Sciatic nerve (tissue), 2 donors: ENCODE measurements at places on chromosomes 2 and 18.
A peak's percentile ranks its signal among the peaks of the same experiment; 100 is the strongest.

GRCh38 chr2:230924470-230925341 is at the start of gene GPR55:
TSS of gene GPR55 (minus strand) at chr2:230925242. CDS start at chr2:230910962, 14,280 bp downstream.
- DNase-seq = peak; percentile 41

DNA sequence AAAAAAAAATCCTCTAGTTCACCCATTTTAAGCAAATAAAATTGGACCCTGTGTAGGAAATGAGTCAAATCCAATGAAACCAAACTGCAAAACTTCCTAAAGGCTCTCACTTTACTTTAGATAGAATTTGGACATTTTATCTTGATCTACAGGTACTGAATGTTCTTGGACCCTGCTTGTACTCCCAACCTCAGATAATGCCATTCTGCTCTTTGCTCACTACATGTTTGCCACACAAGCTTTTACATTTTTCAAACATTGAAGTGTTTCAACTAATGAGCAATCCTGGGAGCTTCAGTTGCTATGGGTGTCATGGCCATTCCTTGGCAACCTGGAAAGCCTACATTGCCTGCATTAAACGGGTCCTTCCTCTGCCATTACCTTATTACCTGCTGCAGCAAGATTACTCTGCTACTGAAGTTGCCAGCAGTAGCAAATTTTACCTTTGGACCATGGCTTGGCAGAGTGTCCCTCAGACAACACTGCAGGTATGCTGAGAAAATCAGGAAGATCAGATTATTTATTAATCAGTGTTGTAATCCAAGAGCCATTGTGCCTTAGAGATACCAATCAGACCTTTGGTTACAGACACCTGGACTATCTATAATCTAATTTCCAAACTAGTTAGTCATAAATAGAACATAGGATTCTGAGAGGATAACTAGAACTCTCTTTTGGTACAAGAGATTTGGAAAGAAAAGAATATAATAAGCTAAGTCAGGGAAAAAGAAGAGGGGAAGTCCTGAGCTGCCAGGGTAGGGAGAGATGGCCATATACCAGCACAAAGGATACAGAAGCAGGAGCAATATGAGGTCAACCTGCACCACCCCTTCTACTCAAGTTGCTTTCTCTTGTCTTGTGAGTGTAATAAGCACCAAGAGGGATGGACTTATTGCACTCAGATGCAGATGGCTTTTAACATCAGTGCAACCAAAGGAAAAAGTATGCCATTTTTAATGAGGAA is 293.3 kb upstream of the TFPI start:
- no peak for DNase-seq

DNA sequence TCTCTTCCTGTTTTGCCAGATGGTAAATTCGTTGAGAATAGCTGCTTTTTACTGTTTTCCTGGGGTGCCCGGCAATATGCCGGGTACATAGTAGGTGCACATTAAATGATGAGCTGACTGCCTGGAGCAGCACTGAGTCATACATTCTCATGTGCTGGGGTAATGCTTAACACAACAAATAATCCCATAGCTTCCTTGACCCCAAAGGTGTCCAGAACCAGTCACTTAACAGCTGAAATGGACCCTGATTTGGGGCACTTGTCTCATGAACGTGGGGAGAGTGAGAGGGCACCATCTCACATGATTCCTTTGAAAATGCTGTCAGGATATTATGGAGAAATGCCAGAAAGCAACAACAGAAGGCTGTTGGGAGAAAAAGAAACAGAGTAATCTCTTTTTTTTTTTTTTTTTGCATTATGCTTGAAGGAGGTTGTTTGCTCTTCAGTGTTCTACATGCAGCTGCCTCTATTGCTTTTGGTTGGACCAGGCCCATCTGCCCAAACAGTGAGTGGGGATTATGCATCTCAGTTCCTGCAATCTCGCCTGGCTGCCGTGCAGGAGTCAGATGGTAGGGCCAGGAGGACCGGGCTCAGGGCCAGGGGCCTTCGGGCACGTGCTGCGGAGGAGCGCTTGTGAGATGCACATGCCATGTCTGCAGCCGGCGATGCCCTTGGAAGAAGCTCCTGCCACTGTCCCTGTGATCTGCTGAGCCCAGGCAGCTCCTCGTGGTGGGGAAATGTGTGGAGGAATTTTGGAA is 162.1 kb downstream of the SH3RF3 start:
- DNase-seq = no peak

DNA sequence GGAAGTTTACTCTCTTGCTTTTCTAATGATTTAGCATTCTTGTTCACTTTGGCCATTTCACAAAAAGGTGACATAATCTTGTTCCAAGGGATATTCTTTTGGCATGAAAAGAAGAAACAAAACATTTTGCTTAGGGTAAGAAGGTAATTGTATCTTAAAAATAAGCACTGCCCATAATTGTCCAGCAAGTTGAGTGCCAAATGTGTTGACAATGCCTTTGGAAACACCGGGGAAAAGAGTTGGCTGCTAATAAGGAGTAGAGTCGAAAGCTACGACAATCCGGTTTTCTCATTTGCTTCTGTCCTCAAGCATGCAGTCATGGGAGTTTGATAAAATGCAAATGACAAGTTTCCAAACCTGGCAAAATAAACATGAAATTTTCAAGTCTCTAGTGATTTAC is 27.3 kb downstream of the ITGAV start:
- DNase-seq = no peak

GRCh38 chr2:20391951-20392699 is 41.5 kb upstream of the PUM2 start:
- no peak for DNase-seq
